HFF-Myc (cell line): ENCODE measurements at places on chromosomes 2 and 18.

GRCh38 chr2:120332384-120332783 is 13.6 kb upstream of the INHBB start:
- no peak for DNase-seq

GRCh38 chr2:230872151-230872967 is 7.6 kb downstream of the ITM2C start:
- no peak for DNase-seq

GRCh38 chr2:157304811-157305722 is 20.6 kb downstream of the ERMN start:
- DNase-seq: peak; percentile 66

DNA sequence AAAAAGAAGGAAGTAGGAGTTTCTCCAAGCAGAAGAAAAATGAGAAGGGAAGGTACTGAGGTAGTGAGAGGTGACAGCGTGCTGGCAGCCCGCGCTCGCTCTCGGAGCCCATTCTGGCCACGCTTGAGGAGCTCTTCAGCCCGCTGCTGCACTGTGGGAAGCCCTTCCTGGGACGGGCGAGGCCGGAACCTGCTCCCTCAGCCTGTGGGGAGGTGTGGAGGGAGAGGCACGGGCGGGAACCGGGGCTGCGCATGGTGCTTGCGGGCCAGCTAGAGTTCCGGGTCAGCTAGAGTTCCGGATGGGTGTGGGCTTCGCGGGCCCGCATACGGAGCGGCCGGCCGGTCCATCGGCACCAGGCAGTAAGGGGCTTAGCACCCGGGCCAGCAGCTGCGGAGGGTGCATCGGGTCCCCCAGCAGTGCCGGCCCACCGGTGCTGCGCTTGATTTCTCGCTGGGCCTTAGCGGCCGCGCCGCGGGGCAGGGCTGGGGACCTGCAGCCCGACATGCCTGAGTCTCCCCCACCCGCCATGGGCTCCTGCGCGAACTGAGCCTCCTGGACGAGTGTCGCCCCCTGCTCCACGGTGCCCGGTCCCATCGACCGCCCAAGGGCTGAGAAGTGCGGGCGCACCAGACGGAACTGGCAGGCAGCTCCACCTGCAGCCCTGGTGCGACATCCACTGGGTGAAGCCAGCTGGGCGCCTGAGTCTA is 11.1 kb upstream of the CYS1 start:
- no peak for DNase-seq

- no peak for DNase-seq
Measured at GRCh38 chr2:147006736-147007141, 838.1 kb upstream of the ACVR2A start.

GRCh38 chr2:173990970-173991819 is 26.0 kb upstream of the SP3 start:
- DNase-seq: peak; percentile 72
